ENCODE measurements at places on chromosomes 13 and 19. TPM values are rescaled to one million over a fixed set of nuclear protein-coding genes. Genes with fewer than 3 reads are reported as not detected.
A peak's percentile ranks its signal among the peaks of the same experiment; 100 is the strongest.

GRCh38 chr13:27679396-27679795 is 57.7 kb downstream of the POLR1D start:
- no peak overlapping the region for H3K27ac ChIP-seq
- H3K4me3 ChIP-seq: no peak overlapping the region
- DNase-seq: no peak
- no peaks in the 10 kb centered on the region for H3K27me3 ChIP-seq

DNA sequence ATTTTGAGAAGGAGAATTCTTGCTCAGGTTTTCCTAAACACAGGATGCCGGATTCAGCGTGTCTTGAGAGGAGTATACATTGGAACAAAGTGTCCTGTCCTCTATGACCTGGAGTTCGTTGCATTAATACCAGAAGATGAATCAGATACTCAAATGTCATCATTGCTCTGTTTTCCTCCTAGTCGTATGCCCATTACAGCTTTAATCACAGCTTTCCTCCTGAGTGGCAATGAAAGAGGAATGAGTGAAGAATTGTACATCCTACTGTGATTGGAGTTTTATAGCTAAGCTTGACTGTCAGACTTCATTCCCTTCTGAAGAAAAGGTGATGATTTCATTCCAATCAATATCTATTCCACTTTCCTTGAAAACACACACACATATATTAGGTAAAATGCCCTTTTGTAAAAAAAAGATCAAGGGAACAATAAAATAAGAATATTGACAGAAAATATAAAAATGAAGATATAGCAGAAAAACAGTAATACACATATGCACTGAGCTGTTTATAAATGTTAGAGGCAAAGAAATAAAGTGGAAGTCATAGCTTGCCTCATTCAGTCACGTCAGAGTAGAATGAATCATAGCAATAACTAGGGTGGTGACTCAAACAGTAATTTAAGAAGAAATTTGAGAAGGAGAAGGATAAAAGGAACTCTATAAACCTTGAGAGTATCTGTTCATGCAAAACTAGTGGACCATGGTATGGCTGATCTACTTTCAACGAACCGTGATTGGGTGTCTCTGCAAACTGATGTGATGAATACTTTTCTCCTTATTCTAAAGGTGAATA is 501.5 kb downstream of the SUCLA2 start:
- H3K4me1 ChIP-seq: no peaks in the 10 kb centered on the region
- no peaks in the 10 kb centered on the region for H3K36me3 ChIP-seq
- no peaks in the 10 kb centered on the region for H3K27me3 ChIP-seq

GRCh38 chr13:101303521-101303920 is 112.8 kb downstream of the NALCN start:
- H3K27me3 ChIP-seq: no peaks in the 10 kb centered on the region
- no peak for DNase-seq
- H3K27ac ChIP-seq: no peak overlapping the region
- peaks cover 8% of the 10 kb centered on the region for H3K4me1 ChIP-seq

DNA sequence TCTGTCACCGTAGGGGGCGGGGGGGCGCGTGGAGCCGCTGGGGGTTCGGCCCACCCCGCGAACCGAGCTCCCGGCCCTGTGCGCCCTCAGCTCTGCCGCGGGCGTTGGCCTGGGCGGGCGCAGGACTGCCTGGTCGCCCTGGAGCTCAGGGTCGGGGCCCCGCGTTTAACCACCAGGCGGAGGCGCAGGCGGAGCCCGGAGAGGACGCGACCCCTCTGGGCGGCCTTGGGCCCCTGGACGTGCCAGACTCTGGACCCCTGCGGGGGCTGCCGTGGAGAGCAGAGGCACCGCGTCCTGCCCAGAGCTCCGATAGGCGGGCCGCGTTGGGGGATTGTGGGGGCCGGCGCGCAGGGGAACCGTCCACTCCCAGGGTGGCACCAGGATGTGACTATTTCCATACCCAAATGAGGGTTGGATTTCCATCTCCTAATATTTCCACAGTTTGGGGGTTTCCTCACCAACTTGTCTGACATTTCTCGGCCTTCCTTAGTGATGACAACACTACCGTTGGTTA is 13.0 kb upstream of the USP29 start:
- H3K27me3 ChIP-seq: no peaks in the 10 kb centered on the region
- H3K36me3 ChIP-seq: no peaks in the 10 kb centered on the region
- DNase-seq: no peak
- no peak overlapping the region for H3K4me3 ChIP-seq

GRCh38 chr13:102816708-102817107 is 17.8 kb downstream of the BIVM start:
- no peaks in the 10 kb centered on the region for H3K4me1 ChIP-seq
- H3K27ac ChIP-seq: no peak overlapping the region
- H3K36me3 ChIP-seq: no peaks in the 10 kb centered on the region
- no peak for DNase-seq
- no peak overlapping the region for H3K4me3 ChIP-seq
- H3K27me3 ChIP-seq: no peaks in the 10 kb centered on the region

DNA sequence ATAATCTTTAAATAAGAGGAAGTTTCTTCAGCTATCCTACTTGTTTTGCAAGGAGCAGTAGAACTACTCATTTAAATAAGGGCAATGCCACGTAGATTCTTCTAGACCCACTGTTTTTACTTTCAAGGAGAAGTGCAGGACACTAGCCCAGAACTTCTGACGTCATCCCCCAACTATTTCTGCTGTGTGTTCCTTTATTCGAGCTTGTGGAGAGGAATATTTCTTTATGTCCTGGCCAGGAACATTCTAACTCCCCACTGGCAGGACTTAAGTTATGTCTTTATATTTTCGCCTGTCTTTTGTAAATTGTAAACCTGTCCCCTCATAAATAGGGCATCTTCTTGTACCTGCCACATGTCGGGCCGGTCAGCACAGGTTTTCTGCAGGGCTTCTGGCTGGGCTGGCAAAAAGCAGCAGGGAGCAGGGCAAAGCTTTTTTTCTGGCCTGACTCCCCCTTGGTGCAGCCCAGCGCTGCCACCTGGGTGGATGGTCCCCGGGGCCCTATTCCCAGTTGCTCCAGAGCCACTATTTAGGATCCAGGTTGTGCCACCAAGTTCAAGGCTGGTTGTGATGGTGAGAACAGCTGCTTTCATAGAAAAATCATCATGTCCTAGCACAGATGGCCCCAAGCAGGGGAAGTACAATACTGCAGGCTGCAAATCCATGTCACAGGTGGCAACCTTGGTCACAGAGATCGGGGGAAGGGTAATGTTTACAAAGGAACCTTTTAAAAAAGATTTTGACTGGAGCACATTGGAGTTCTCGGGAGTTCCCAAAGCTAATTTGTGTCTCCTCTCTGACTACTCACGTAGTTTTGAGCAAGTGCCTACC is 1.8 kb downstream of the MBNL2 start:
- H3K4me3 ChIP-seq: peak overlapping the region; percentile 88
- H3K27ac ChIP-seq: no peak overlapping the region
- peak; percentile 45 for DNase-seq
- H3K4me1 ChIP-seq: peaks cover 27% of the 10 kb centered on the region
- no peaks in the 10 kb centered on the region for H3K27me3 ChIP-seq

DNA sequence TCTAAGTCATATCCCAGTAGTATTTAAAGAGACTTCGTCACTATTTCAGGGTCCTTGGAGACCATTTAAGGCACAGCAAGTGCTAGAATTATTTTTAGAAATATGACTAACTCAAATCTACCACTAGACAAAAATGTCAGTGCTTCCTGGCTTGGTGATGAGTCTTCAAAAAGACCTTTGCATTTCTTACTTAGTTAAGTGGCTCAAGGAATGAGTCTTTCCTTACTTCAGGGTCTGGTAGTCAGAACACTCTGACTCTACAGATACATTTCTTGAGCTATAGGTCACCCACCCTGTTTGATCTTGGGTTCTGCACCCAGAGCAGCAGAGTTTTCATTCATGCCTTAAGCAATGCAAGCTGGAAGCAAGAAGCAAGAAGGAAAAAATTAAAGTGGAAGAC is 191.0 kb upstream of the HTR2A start:
- DNase-seq: peak; percentile 39
- no peaks in the 10 kb centered on the region for H3K4me1 ChIP-seq
- no peaks in the 10 kb centered on the region for H3K36me3 ChIP-seq
- no peak overlapping the region for H3K27ac ChIP-seq
- no peaks in the 10 kb centered on the region for H3K27me3 ChIP-seq

DNA sequence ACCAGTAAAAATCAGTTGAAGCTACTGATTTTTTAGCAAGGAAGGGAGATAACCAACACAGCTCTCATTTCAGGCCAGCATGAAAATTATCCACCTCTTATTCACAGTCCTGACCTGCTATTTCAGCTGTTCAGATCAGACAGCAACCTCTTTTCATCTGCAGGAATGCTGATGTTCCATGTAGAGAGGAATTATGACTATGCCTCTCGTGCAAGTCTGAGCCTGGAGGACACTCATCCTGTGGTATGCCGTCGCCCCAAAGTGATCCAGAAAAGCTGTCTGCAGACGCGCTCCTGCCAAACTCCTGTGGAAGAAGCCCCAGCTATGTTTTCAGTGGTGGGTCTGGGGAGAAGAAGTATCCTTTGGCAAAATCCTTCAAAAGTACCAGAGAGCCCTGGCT is 563.5 kb upstream of the SLITRK1 start:
- H3K27ac ChIP-seq: no peak overlapping the region
- no peaks in the 10 kb centered on the region for H3K4me1 ChIP-seq
- H3K27me3 ChIP-seq: no peaks in the 10 kb centered on the region
- no peak for DNase-seq
- no peaks in the 10 kb centered on the region for H3K36me3 ChIP-seq

DNA sequence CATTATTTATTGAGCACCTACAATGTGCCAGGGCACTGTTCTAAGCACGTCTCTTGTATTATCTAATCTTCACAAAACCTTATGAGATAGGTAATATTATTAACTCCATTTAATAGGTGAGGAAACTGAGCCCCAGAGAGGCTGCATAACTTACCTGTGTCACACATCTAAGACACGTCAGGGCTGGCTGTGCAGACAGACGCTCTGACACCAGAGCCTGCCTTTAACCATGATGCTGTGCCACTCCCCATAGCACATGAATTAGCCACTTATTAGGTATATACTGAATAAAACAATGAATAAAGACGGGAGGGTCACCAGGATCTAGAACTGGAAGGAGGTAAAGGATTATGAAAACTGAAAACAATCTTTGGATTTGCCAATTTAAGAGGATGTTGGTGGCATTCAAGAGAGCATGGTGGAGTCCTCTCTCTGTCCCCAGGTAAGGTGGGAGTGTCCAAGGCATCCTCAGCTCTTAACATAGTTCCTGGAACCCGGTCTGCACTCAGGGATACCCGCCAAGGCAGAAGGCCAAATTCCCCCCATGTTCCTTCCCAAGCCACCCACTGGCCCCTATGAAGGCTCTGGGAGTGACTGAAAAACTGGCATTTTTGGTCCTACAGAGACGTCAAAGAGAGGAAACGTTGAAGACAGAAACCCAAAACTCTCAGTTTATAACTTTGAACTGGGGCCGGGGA is 479.7 kb downstream of the FOXO1 start:
- H3K4me1 ChIP-seq: peaks cover 24% of the 10 kb centered on the region
- H3K36me3 ChIP-seq: no peaks in the 10 kb centered on the region
- H3K27ac ChIP-seq: no peak overlapping the region

- H3K36me3 ChIP-seq: no peaks in the 10 kb centered on the region
- H3K27me3 ChIP-seq: no peaks in the 10 kb centered on the region
- no peaks in the 10 kb centered on the region for H3K4me1 ChIP-seq
- DNase-seq: no peak
- no peak overlapping the region for H3K27ac ChIP-seq
Observed at GRCh38 chr13:74570834-74571233, 436.6 kb upstream of the KLF12 start.

GRCh38 chr13:50457415-50458393 is 385.8 kb downstream of the DLEU7 start:
- peak overlapping the region; percentile 94 for H3K27ac ChIP-seq
- peak; percentile 91 for DNase-seq
- H3K4me3 ChIP-seq: peak overlapping the region; percentile 41
- no peaks in the 10 kb centered on the region for H3K27me3 ChIP-seq
- peaks cover 83% of the 10 kb centered on the region for H3K4me1 ChIP-seq

DNA sequence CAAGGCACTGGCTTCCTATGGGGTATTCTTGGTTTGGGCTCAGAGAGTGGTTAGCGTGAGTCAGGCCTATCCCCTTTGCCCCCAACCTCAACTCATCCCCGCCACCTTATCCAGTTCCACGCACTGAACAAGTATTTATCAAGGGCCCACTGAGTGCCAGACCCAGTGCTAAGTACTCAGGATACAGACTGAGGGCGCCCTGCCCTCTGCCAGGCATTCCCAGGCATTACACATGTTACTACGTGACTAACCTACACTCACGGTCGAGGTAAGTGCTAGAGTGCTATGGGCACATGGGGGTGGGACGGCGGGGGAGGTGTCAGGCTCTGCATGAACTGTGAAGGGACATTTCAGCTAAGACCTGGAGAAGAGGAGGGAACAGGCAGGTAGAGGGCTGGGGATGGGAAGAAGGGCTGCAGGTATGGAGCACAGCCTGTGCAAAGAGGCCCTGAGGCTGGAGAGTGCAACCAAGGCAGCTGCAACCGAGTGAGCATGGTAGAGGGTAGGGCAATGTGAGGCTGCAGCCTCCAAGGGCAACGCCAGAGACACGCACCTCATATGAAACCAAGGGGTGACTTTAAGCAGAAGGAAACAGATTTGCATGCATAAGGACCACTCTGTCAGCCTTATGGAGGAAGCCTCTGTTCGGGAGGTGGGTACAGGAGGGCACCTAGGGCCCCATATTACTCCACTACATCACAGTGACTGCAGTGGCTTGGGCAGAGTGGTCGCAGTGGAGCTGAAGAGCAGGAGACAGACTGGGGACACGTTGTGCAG is 22.5 kb downstream of the DHRS12 start:
- H3K4me1 ChIP-seq: peaks cover 5% of the 10 kb centered on the region
- DNase-seq: peak; percentile 59
- no peak overlapping the region for H3K4me3 ChIP-seq
- no peaks in the 10 kb centered on the region for H3K36me3 ChIP-seq
- no peak overlapping the region for H3K27ac ChIP-seq

DNA sequence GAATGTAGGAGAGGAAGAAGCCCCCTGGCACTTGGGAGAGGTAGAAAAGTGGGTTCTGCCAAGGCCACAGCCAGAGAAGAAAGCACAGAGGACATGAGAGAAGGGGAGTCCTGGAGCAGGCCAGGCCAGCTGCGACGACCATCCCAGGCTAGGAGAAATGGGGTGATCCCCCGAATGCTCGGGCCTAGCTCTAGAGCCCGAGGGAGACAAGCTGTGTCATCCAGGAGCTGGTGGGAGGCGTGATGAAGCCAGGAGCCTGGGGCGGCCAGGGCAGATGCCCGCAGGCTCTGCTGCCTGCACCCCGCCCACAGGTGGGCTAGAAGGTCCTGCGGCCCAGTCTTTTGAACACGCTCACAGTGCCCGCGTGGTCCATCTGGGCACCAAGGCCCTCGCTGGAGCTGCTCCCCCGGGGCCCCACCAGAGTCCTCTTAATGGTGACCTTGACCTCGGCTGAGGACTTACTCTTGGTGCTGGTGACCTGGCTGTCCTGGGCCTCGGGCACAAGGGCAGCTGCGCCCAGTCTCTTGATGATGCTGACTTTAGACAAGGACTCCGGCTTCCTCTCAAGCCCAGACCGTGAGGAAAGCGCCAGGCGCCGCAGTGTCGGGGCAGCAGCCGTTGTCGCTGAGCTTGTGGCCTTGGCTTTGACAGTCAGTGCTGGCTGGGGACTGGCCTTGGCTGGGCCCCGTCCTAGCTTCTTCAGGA is 26.5 kb downstream of the C19orf47 start:
- no peak overlapping the region for H3K27ac ChIP-seq
- no peak for DNase-seq
- peaks cover 2% of the 10 kb centered on the region for H3K36me3 ChIP-seq
- no peaks in the 10 kb centered on the region for H3K27me3 ChIP-seq

GRCh38 chr19:38734426-38735256 is 9.6 kb downstream of the CAPN12 start:
- peak; percentile 56 for DNase-seq
- no peaks in the 10 kb centered on the region for H3K4me1 ChIP-seq
- peaks cover 10% of the 10 kb centered on the region for H3K36me3 ChIP-seq
- H3K27ac ChIP-seq: peak overlapping the region; percentile 19
- H3K27me3 ChIP-seq: no peaks in the 10 kb centered on the region

PRKCSH gene
- 90.4 TPM for total RNA-seq

GNG7 gene
- 1.3 TPM for total RNA-seq

CYP2A7 gene
- total RNA-seq: not detected

N4BP2L1 gene
- 14.2 TPM for total RNA-seq

FLT3LG gene
- 19.3 TPM for total RNA-seq

Data from Karpas-422 (cell line).